ENCODE measurements at places on chromosomes 7 and 10.

DNA sequence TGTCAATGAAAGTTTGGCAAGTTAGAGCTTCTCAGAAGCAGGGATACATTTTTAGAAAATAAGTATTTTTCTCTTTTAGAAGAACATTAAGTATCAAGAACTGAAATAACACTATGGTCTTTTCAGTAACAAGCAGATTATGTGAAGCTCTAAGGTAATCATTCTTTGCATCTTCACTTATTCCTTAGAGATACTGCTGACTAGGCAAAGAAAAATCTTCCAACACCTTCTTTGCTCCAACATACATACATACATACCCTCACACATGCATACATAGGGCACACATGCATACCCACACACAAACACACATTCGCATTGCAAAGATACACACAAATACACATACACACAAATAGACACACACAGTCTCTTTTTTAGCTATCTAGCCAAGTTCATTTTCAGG is 37.8 kb upstream of the CACNB2 start:
- DNase-seq = no peak

DNA sequence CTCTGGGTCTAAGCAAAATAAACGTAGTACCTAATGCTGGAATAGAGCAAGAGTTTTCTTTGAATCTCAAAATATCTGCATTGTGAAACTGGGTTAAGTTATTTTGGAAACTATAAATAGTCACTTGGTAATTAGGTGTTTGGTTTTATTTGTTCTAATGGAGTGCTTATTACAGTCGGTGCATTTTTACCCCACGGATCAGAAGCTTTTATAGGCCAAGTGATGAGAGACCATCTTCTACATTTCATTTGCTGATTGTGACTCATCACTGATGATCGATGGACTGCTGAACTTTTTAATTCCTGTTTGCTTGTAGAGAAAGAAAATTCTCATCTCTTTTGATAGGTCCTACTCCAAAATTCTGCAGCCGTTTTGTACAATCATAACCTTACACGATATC is 28.2 kb downstream of the MGMT start:
- DNase-seq = no peak

GRCh38 chr10:84845628-84846261 is 517.4 kb downstream of the CCSER2 start:
- no peak for DNase-seq

DNA sequence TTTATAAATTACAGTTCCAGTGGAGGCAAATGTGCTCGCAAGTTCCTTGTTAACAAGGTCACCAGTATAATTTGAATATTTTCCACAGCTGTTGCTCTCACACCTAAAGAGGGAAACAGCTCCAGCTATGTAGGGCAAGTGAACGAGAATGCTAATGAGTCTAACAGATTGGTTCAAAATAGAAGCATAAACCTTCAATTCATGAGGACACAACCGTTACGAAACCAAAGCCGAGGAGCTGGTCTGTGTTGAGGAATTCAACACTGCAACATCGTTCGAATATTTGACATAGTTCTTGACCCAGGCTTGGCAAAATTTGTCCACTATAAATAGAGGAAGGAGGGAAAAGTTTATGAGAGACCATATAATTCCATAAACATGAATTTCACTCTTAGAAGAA is 161.3 kb downstream of the KLF6 start:
- no peak for DNase-seq

DNA sequence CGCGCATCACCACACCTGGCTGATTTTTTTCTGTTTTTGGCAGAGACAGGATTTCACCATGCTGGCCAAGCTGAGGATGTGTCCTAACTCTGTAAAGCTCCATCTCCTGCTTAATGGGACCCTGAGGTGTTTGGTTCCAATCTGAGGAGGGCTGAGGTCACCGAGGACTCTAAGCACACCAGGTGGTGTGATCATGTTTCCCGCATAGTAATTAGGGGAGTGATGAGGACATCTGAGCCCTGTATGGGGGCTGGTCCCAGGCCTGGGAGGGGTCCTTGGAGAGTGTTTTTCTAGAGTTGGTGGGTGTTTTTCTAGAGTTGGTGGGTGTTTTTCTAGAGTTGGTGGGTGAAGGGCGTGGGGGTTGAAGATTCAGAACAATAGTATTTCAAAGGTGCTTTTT is 3.0 kb upstream of the ABHD11 start:
- peak; percentile 33 for DNase-seq

GRCh38 chr10:64573623-64574325 is 1052.6 kb downstream of the REEP3 start:
- no peak for DNase-seq

GRCh38 chr7:65354263-65354662 is 19.4 kb upstream of the ZNF92 start:
- DNase-seq = no peak

- peak; percentile 88 for DNase-seq
These were observed 16.8 kb upstream of the DLG5 start for GRCh38 chr10:77943121-77943901.

GRCh38 chr10:119910689-119911088 is 18.2 kb downstream of the SEC23IP start:
- DNase-seq = no peak

DNA sequence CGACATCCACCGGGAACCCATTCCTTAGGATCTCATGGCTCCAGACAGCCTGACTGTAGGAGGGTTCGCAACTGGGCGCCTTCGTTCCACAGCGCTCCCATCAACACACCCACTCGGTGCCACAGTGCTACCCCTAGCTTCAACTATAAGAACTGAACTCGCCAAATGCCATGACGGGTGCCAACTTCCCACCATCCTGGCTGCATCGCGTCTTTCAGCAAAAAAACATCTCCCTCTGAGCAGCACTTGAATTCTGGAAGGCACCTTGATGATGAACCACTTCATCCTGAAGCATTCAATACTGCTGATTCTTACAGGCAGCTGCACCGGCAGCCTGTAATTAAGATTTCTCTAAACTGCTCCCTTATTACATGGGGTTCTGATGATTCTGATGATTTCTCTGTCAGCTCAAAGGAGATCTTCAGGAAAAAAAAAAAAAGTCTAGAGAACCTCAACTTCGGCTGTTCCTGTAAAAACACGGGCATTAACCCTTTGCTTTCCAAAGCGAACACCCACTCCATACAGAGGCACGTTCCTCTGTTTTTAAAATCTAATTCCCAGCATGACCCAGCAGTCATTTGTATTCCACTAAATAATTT is 1.3 kb downstream of the CYTH3 start:
- peak; percentile 55 for DNase-seq

DNA sequence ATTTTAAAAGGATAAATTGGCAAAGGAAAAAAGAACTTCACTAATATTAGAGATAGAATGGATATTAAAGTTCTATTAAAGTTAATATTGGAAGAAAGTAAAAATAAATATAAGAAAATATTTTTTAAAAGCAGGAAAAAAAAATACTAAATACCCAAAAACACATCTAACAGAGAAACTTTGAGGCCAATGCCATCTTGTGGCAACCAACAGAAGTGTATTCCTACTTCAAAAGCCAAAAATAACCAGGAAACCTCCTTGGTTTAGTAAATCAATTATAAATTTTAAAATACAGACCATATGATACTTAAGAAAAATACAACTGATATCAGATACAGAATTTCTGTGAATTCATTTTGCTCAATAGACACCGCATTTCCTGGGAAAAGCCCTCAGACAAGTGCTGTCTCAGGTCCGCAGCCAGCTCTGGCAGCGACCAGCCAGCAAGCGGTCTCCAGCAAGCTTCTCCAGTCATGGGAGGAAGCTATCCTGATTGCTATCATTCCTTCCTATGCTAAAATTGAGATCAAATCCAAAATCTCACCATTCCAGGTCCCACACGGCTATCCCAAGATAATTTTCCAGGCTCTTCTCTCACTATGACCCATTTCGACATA is 65.3 kb downstream of the LMBR1 start:
- no peak for DNase-seq

DNA sequence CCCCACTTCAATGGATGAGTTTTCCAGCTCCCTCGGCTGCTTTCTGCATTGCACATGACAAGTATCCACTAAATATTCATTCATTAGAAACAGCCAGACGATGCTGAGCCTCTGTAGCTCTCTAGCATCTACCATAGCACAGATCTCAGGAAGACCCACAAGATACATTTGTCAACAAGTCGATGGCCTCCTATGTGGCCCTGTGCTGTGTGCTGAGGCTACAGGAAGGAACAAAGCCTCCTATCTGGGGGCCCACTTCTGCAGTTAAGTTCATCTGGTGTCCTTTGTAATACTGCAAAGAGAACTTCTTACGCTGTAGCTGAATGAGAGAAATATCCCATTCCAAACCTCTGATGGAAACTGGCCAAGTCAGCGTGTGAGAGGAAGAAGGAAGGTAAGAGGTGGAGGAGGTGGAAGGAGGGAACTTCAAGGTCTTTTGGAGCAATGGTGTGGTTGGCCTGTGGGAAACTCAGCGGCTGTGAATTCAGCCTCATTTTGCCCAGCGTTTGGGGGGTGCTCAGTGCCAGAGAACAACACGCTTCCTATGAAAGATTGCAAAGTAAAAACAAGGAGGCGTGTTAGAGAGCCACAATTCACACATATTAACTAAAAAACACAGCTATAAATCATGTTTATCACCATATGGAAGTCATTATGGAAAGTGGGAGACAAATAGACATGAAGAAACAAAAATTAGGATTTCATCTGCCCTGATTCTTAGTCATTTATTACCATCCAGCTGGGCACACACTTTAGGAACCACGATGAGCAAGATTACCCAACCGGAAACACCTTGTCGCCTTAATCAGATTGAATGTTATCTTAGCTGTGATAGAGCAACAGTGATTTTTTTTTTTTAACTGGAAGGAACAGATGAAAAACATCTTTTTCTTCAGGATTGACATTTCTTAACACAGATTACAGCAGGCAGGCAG is 62.2 kb upstream of the USP6NL start:
- DNase-seq = peak; percentile 15

DNA sequence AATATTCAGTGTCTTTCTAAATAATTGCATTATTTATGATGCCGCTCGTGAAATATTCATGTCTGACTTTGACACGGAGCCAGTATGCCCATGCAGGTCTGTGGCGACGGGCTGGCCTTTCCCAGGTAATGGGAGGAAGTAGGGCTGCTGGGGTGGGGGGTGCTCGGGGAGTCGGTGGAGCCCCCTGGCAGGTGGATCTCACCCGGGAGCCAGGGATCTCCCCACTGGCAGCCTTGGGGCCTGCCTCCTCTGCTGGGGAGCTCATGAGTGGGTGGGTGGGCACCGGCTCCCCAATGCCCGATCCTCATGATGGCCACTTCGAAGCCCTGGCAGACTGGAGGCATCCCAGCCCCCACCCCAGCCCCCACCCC is 52.8 kb downstream of the PWWP2B start:
- no peak for DNase-seq

GRCh38 chr7:7582596-7582995 is 15.9 kb downstream of the MIOS start:
- no peak for DNase-seq

GRCh38 chr7:154640266-154640865 is 362.6 kb downstream of the PAXIP1 start:
- no peak for DNase-seq

- no peak for DNase-seq
These were observed 13.0 kb downstream of the FGFBP3 start for GRCh38 chr10:91896212-91896756.

DNA sequence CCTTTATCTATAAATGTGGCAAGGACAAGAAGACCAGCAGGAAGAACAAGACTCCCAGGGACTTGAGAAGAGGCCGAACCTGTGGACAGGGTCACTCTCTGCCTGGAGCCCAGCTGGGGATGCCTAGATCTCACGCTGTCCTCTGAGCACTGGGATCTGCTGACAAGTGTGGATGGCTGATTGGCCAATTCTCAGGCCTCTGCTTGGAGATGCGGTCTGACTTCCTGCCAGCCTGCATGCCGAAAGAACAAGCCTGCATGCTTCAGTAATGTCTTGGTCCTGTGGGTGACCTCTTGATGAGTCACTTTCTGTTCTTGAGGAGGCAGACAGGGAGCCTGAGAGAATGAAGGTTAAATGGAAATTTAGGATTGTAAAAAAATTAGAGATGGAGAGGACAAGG is 84.7 kb downstream of the TMEM178B start:
- peak; percentile 93 for DNase-seq

DNA sequence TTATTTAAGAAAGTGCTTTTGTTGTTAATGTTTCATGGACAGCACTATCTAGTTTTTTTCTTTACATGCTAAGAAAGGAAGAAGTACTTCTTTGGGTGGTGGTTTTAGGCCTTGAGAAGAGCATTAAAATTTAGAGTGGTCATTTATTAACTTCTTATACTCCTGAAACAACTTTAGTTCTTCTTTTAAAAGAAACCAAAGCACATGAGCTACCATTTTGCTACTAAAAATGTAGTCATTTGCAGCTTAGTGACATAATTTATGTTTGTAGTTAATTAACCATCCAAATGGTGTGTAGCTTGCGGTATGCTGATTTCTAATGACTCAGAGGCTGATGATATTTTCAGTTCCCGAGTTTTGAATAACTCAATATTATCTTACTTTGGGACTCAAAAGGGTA is 207.5 kb downstream of the BBS9 start:
- no peak for DNase-seq

- peak; percentile 71 for DNase-seq
These were observed 37.4 kb downstream of the TSPAN14 start for GRCh38 chr10:80491251-80492102.

GRCh38 chr10:71135236-71135635 is 77.1 kb upstream of the UNC5B start:
- no peak for DNase-seq

DNA sequence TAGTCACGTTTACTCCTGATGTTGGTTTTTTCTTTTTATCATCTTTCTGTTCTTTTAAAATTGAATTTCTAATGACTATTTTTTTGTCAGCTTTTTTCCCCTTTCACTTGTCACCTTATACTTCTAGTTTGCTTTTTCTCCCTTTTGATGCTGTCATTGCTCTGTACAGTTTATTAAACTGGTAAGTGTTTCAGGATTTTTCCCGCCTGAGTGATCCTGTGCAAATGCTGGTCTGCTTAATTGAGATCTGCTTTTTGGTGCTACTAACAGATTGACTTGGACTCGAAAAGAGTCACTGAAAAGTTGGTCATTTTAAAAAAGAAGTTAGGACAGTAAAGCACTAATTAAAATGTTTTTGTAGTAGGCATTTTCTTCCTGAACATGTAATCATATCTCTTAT is 95.2 kb downstream of the PHTF2 start:
- no peak for DNase-seq

GRCh38 chr7:12162415-12163113 is 48.5 kb upstream of the TMEM106B start:
- peak; percentile 92 for DNase-seq

DNA sequence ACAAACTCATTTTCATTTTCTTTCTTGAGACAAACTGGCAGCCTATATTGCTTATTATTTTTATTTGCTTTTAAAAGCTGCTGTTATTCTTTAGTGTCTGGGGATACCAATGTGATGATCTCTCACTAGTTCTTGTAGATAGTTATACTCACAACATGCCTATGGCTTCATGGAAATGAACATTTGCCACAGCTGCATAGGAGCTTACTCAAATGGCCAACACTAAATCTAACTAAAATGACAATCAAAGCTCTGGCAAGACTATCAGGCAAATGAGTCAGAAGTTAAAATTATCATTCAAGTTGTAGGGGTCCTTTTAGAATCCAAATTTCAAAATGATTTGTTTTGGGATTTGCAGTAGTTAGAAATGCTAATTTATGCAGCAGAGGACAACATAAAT is 225.9 kb downstream of the ANK3 start:
- DNase-seq = no peak

Measured in Caki2 (cell line).